ENCODE measurements at places on chromosomes 5 and 9.

DNA sequence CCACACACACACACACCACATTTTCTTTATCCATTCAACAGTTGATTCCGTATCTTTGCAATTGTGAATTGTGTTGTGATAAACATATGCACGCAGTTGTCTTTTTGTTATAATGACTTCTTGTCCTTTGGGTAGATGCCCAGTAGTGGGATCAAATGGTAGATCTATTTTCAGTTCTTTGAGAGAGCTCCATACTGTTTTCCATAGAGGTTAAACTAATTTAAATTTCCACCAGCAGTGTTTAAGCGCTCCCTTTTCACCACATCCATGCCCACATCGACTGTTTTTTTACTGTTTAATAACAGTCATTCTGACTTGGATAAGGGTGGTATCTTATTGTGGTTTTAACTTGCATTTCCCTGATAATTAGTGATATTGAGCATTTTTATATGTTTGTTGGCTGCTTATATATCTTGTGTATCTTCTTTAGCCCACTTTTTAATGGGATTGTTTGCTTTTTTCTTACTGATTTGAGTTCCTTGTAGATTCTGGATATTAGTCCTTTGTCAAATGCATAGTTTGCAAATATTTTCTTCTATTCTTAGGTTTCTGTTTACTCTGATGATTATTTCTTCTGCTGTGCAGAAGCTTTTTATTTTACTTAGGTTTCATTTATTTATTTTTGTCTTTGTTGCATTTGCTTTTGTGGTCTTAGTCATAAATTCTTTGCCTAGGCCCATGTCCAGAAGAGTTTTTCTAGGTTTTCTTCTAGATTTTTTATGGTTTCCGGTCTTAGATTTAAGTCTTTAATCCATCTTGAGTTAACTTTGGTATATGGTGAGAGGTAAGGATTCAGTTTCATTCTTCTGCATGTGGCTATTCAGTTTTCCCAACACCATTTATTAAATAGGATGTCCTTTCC, 82.4 kb downstream of the SH3RF2 start:
- no peak for ATAC-seq

DNA sequence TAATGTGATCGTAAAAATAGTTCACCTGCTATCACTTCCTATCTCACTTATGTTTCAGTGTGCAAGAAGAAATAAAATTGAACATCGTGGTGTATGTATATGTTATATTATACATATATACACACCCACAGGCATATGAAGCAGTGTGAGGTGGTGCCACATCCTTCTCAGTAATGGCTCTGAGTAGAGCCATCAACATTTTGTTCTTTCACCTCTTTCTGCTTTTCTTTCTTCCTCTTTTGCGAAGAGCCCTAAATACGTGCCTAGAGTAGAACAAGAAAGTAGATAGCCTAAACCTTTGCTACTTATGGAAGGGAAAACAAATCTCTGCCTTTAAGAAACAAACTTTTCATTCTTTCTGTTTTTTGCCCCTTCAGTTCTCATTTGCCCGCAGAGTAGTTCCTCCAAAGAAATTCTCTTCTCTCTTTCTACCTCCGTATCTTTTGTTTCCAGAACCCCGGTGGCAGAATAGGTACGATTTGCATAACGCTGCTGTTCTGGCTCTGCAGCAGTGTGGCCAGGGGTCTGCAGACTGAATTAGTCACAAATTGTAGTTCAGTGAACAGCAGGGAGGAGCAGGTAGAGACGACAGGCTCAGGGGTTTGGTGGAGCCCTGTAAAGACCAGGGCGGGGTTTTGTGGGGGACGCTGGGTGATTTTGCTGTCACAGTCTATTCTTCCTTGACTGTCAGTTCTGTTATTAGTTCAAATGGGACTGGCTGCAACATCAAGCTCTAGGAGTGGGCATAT, 40.5 kb upstream of the PJA2 start:
- no peak for ATAC-seq

DNA sequence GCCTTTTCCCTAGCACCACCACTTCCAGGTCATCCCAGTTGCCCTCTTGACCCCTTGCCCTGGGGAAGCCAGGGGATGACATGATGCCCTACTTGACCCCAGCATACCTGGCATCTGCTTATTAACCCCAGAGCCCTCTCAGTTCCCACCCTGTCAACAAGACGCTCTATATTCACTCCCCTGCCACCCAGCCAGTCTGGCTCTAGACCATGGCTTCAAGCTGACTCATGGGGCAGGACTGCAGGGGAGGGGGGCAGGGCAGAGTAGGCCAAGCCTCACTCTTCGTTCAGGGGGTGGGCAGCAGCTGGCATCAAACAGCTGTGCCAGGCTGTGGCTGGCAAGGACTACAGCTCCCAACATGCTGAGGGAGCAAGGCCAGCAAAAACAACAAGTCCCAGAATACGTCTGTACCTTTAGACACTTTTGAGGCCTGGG, 5.3 kb downstream of the ATOSB start:
- no peak for ATAC-seq

DNA sequence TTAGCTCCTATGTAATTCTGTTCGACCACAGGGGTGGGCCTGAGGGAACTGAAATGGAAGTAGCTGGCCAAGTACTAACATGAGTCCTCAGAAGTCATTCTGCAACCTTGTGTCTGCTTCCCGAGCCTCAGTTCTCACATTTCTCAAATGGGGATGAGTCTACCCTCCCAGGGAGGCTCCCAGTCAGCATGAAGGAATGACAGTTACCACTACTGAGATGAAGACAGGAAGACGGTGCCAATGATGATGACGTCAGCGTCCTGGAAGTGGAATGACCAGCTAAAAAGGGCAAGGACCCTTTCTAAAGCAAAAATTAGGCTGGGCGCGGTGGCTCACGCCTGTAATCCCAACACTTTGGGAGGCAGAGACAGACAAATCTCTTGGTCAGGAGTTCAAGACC, 6.8 kb downstream of the PIP5KL1 start:
- peak; percentile 35 for ATAC-seq

GRCh38 chr9:11023201-11023600, 410.4 kb upstream of the PTPRD start:
- peak; percentile 73 for ATAC-seq

GRCh38 chr5:167945542-167946384, 345.7 kb upstream of the WWC1 start:
- peak; percentile 86 for ATAC-seq

- ATAC-seq = no peak
These were observed 36.5 kb downstream of the LAMC3 start for GRCh38 chr9:131045300-131046092.

GRCh38 chr5:119750887-119751733, 121.8 kb downstream of the FAM170A start:
- no peak for ATAC-seq

GRCh38 chr9:121268851-121269641, 1.1 kb downstream of the GSN start:
- peak; percentile 9 for ATAC-seq

Measured in SK-N-SH treated with all-trans-retinoic acid at 6 μM for 48 hours (cell line).